ENCODE measurements at places on chromosomes 13 and 19. TPM values are rescaled to one million over a fixed set of nuclear protein-coding genes. Genes with fewer than 3 reads are reported as not detected.

Gene LRRC63
- not detected for total RNA-seq

Gene NKPD1
- total RNA-seq: 2.4 TPM

Gene RASL11A
- total RNA-seq: 4.4 TPM

Gene LDLR
- 58.9 TPM for total RNA-seq

Gene PSG1
- total RNA-seq: not detected

Gene ZNF701
- 5.2 TPM for total RNA-seq

Gene B3GNT3
- 11.6 TPM for total RNA-seq

Gene EBI3
- total RNA-seq: 0.53 TPM

Gene SH2D3A
- total RNA-seq: 17.3 TPM

Gene S1PR4
- total RNA-seq: 0.53 TPM

Gene PDX1
- total RNA-seq: not detected

Gene CGB3
- total RNA-seq: not detected

Gene RAB20
- 1.6 TPM for total RNA-seq

Gene C19orf18
- not detected for total RNA-seq

Gene LGALS14
- not detected for total RNA-seq

Gene ZNF471
- total RNA-seq: 0.92 TPM

Gene ADGRE3
- not detected for total RNA-seq

Gene CEACAM18
- not detected for total RNA-seq

Gene YJEFN3
- total RNA-seq: 0.09 TPM

Gene ABHD13
- 7.6 TPM for total RNA-seq

Gene CCL25
- total RNA-seq: not detected

Gene TMTC4
- 14.1 TPM for total RNA-seq

Gene GARIN5A
- 2.0 TPM for total RNA-seq

Gene CGB8
- not detected for total RNA-seq

Gene PRSS57
- total RNA-seq: not detected

Gene MUC16
- total RNA-seq: under 0.01 TPM

Gene SIGLEC11
- total RNA-seq: not detected

Gene FKRP
- 5.6 TPM for total RNA-seq

Gene MAB21L1
- 0.13 TPM for total RNA-seq

Gene IGFL2
- total RNA-seq: not detected

Gene SMAD9
- 2.3 TPM for total RNA-seq

Gene ARMC6
- 28.6 TPM for total RNA-seq

Gene FBXW9
- 13.4 TPM for total RNA-seq

Gene PLEKHF1
- total RNA-seq: 4.3 TPM

Gene CD70
- total RNA-seq: 4.0 TPM

Gene SPACA6
- total RNA-seq: 5.3 TPM

Gene KLHL1
- total RNA-seq: not detected

Gene ATXN8OS
- total RNA-seq: not detected

Gene PLK5
- not detected for total RNA-seq

Gene TEX101
- 0.53 TPM for total RNA-seq

Gene VAV1
- total RNA-seq: 5.3 TPM

Gene CEACAM7
- 102 TPM for total RNA-seq

Gene PTPRS
- 73.3 TPM for total RNA-seq

Gene FCHO1
- 2.2 TPM for total RNA-seq

Gene CBY2
- total RNA-seq: not detected

Gene ZNF345
- 0.87 TPM for total RNA-seq

Gene HSD17B14
- not detected for total RNA-seq

Gene HPN
- 0.47 TPM for total RNA-seq

Gene KASH5
- not detected for total RNA-seq

Gene UGGT2
- total RNA-seq: 8.4 TPM

Gene CEACAM19
- 7.6 TPM for total RNA-seq

Gene URAD
- total RNA-seq: not detected

Gene CRX
- total RNA-seq: not detected

Gene BRME1
- 1.8 TPM for total RNA-seq

Gene CYP4F11
- total RNA-seq: 17.6 TPM

Gene HNRNPUL1
- 104 TPM for total RNA-seq

All from esophagus squamous epithelium (tissue), 5 donors.